Right kidney (tissue), 9 donors: ENCODE measurements at places on chromosomes 2 and 18.

DNA sequence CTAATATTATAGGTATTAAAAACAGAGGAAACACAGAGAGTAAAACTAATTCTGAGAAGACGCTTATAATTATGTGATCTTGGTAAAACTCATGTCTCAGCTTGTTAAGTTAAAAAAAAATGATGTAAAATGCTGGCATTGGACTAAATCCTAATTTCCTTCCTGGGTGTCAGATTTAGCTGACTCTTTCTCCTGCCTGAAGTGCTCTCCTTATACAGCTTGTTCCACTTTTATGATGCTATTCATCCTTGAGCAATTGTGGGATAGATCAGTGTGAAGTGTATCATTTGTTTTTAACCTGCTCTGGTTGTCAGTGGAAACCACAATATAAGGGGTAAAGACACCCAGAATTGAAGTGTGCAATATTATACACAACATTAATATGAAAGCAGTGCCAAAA, 84.9 kb downstream of the EFEMP1 start:
- no peak for DNase-seq

DNA sequence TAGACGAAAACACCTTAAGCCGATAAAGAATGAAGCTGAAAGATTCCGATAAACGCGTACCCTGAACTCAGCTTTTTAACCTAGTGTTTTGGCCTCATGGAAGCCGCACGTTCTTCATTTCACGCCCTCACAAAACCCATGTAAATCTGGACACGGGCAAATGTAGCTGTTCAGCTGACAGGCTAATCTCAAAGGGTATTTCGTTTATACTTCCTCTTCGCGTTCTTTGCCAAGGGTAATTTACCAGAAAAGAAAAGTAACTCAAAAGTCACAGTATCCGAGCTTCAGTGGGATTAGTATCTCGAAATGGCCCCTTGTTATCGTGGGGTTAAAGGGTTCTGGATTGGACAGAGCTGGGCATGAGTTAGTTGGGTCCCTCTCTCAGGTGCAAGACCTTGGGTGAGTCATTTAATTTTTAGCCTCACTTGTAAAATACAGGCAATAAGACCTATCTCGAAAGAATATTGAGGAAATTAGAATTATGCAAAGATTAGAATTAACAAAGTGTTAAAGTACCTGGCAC, 22.0 kb upstream of the STPG4 start:
- no peak for DNase-seq

GRCh38 chr18:44156126-44156525, 524.6 kb upstream of the SETBP1 start:
- DNase-seq, result no peak

DNA sequence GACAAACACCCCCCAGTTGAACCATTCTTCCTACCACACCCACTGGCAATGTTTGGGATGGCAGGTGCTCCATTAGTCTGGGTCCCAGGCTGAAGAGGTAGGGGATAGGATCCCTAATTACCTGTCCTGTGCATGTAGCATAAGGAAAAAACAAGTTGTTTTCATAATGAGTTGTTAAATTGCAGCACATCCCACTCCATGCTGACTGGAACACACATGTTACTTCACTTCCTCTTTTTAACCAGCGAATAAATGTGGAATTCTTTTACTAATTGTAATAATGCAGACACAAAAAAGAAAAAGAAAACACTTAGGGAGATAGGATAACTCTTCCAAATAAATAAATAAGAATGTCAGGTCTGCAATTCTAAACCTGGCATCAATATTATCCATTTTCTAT, 11.8 kb upstream of the CBLN2 start:
- DNase-seq, result no peak

- no peak for DNase-seq
Measured at GRCh38 chr2:64291181-64291580, 147.0 kb upstream of the PELI1 start.

GRCh38 chr2:7502336-7502735, 585.1 kb downstream of the RNF144A start:
- no peak for DNase-seq

GRCh38 chr18:36516726-36517125, 219.2 kb downstream of the FHOD3 start:
- DNase-seq, result no peak

GRCh38 chr2:47209622-47210021, 54.5 kb upstream of the STPG4 start:
- no peak for DNase-seq

- no peak for DNase-seq
Measured at GRCh38 chr2:28062867-28063266, 172.3 kb downstream of the BABAM2 start.
